Stimulated activated CD4-positive, alpha-beta T cell treated with anti-CD3 and anti-CD28 coated beads, Interleukin-4, amount 100 ng/mL, for 48 hours (primary cell): ENCODE measurements at places on chromosomes 3 and 15.
A peak's percentile ranks its signal among the peaks of the same experiment; 100 is the strongest.

DNA sequence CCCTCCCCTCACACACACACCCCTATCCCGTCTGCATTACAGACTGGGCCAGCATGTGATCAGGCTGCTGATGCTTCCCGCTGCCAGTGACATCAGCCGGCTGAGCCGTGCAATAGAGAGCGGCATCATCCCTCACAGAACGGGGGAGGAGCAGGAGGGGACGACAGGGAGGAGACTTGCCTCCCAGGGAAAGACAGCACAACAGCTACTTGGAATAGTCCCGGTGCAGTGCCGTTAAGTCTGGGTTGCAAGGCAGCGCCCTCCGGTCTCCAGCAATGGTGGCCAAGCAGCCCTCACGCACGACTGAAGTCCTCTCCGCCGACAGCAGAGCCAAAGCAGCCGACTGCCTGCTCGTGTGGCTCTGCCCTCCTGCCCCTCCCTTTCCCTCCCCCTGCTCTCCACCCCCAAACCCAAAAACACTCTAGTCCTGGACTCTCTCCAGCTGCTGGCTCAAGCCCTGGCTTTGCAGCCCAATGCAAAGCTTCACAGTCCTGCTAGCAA, 31.5 kb upstream of the RPS17 start:
- no peak for DNase-seq

DNA sequence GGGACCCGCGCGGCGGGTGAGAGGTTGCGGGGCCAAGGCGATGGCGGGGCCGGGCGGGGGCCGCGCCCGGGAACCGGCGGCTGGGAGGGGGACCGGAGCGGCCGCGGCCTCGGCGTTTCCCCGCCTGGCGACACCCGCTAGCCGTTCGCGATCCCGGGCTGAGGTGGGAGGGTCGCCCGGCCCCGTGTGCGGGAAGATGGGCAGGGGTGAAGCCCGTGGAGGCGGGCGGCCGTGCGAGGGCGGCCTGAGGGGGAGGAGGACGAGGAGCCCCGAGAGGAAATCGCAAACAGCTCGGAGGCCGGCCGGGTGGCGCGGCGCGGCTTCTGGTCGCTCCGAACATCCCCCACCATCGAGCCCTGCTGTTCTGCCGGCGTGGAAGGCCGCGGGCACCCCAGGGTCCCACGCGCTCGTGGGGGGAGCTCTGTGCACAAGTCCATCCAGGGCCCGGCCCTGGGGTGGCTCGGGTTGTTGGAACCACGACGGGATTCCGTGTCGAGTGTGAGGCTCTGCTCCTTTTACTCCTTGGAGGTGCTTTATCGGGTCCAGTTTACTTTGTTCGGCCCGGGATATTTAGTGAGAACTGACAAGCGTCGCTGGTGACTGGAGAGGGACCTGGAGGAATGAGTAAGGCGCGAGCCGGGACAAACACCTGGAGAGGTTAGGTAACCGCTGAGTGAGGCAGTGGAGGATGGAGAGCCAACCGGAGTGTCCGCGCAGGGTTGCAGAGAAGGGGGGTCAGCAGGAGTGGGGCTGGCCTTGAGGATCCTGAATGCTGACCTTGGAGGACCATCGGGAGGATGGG, 728 bp downstream of the CRTC3 start:
- peak; percentile 27 for DNase-seq

- no peak for DNase-seq
These were observed 15.8 kb downstream of the SPCS1 start for GRCh38 chr3:52721730-52722008.

GRCh38 chr15:31305796-31306425, 20.7 kb upstream of the KLF13 start:
- no peak for DNase-seq

GRCh38 chr3:119560160-119560559, 746 bp upstream of the CD80 start:
- DNase-seq: no peak

GRCh38 chr3:54826251-54826691, 101.6 kb downstream of the LRTM1 start:
- DNase-seq: no peak

DNA sequence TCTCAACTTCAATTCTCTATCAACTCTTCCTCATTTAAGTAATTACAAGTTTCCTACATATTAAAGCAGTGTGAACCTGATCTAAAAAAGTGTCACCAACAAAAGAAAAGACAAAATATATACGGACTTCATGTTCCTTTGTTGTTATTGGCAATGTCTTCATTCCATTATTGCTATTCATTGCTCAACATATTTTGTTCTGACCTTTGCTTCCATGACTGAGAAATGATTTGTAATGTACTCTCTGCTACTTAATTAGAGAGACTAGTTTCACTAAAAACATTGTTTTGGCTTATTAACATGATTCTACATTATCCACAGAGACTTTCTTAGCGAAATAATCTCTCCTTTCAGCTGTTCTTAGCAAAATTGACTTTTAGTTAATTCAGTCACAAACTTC, 657.2 kb upstream of the ROBO1 start:
- no peak for DNase-seq

GRCh38 chr15:95254263-95254662, 1022.9 kb downstream of the MCTP2 start:
- DNase-seq: no peak

DNA sequence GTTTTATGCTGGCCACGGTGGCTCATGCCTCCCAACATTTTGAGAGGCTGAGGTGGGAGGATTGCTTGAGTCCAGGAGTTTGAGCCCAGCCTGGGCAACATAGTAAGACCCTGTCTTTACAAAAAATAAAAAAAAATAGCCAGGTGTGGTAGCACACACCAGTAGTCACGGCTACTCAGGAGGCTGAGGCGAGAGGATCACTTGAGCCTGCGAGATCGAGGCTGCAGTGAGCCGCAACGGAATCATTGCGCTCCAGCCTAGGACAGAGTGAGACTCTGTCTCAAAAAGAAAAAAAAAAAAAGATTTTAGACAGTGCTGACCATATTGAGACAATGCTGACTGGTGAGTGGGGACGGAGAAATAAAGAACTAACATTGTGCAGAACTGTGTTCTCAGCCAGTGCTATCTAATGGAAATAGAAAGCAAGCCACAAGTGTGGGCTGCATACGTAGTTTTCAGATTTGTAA, 67.2 kb downstream of the ST6GAL1 start:
- DNase-seq: no peak

GRCh38 chr3:106343811-106344210, 475.0 kb upstream of the CBLB start:
- no peak for DNase-seq

- no peak for DNase-seq
These were observed 408.9 kb upstream of the CBLB start for GRCh38 chr3:106277731-106278130.

- DNase-seq: no peak
These were observed 2.3 kb downstream of the SUCNR1 start for GRCh38 chr3:151875759-151876158.

DNA sequence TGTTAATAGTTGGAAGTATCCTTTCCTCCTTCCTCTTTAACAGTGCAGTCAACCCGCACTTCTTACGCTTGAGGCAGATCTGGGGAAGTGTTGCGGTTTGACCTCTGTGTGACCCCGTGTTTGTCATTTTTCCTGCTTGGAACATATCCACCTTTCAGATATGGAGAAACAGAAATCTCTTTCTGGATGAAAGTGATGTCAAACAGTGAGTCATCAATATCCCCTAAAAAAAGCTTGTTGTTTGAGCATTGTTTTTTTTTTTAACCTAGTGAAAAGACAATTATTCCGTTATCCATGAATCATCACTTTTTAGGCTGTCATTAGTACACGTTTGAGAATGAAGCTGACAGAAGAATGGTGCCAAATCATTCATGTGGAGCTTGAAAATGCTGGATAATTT, 293.7 kb downstream of the ARPP21 start:
- DNase-seq: no peak

- DNase-seq: no peak
These were observed 14.2 kb downstream of the EIF4E3 start for GRCh38 chr3:71710906-71711494.

GRCh38 chr3:194206320-194206719, 70.4 kb downstream of the HES1 start:
- no peak for DNase-seq

- no peak for DNase-seq
These were observed 5.0 kb upstream of the PRRT3 start for GRCh38 chr3:9957214-9957613.

- DNase-seq: no peak
These were observed 50.4 kb downstream of the MESD start for GRCh38 chr15:80939216-80939615.

- no peak for DNase-seq
These were observed 52.5 kb downstream of the KLF15 start for GRCh38 chr3:126304704-126305103.

- DNase-seq: no peak
These were observed 16.5 kb upstream of the CLDN1 start for GRCh38 chr3:190338717-190339116.

- DNase-seq: no peak
These were observed 25.7 kb downstream of the RNU5B-1 start for GRCh38 chr15:65329984-65330735.

DNA sequence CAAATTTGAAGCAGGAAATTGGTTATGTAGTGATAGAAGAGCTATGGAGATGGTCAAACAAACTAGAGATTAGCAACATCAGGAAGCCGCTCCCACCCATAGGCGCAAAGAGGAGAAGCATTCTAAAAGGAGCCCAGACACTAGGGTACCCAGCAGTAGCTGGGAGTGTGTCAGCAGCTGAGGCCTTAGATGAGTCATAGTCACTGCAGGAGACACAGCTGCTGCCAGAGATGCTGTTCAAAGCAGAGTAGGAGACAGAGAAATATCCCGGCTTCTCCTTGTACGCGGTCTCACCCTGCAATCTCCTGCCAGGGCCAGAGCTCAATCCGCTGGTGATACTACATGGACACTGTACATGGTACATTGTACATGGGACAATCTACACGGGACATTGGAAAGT, 61.9 kb downstream of the VGLL3 start:
- no peak for DNase-seq

DNA sequence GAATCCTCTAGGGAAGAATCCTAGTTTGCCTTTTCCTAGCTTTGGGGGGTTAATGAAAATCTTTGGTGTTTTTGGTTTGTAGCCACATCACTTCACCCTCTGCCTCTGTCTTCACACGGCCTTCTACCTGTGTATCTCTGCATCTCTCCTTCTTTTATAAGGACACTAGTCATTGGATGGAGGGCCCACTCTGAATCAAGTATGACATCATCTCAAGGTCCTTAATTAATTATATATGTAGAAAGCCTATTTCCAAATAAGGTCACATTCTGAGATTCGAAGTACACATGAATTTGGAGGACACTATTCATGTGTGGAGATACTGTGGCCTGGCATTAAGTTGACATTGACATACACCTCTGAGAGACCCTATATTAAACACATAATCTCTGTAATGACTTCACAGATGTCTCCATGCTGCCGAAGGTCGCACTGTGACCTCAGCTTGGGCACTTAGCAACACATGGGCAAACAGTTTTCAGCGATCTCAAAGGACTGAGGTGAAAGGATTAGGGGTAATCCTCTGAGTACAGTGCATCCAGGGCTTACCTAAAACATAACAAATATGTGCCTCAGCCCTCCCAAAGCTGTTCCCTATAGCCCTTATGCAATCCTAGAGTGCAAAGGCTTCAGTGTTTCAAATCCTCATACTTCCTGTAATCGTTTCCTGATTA, 446.0 kb downstream of the FGF12 start:
- no peak for DNase-seq

GRCh38 chr3:27943106-27943505, 221.0 kb upstream of the EOMES start:
- no peak for DNase-seq

GRCh38 chr3:150251187-150252062, 156.7 kb upstream of the TSC22D2 start:
- no peak for DNase-seq

GRCh38 chr3:191253089-191253799, 54.2 kb downstream of the OSTN start:
- DNase-seq: no peak

GRCh38 chr3:25461946-25462345, 33.9 kb downstream of the RARB start:
- no peak for DNase-seq

DNA sequence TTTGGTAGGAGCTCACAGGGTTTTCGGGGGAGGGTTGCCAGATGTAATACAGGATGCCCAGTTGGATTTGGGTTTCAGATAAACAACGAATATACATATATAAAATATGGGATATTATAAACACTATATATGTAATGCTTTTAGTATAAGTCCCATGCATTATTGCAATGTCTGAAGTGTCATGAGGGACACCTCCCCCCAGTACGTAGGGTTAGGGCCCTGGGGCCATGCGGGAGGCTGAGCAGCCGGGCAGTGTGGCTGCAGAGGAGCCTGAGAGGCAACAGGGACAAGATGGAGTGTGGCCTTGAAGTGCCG, 148.9 kb downstream of the SMAD6 start:
- no peak for DNase-seq

GRCh38 chr15:62849316-62850106, 193.0 kb upstream of the TPM1 start:
- no peak for DNase-seq

DNA sequence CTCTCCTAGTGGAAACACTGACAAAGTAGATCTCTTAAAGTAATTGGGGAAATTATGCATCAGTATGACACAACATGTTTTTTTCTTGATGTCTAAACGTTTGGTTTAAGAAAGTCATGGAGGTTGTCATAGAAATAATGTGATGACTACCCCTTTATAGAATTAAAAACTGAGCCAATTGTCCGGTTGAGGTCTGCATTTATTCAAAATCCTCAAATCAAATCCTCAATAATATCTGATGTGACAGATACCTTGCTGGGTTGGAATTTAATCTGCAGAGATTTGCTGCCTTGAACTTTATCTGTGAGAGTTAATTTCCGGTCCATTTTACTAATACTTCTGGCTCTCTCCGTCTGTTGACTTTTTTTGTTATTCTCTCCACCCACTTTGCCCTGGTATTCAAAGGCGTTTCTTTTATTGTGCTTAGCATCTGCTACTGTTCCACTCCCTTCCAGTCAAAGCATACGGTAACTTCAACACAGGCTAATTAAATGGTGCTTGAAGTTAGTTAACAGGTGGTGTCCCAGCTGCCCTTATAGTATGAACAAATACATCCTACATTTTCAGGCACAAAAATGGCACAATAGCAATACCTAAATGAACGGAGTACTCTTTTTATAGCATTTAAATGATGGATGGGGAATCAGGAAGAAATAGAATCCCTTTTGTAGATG, 628.3 kb downstream of the ROBO1 start:
- DNase-seq: no peak

DNA sequence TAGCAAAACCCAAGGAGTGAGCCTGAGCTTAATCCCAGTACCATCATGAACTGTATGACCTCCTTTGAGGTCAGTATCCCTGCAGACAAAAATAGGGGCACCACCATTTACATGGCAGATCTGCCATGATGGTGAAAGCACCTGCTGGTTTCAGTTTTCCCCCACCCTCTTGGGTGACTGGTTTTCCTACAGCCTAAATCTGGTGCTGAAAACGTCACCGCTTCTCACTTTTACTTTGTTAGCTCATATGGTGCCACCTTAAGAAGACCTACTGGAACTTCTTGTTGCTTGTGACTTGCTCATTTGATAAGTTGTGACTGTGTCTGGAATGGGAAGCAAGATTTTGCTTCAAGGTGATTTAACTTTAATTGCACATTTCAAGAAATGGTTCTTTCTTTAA, 5.1 kb downstream of the PPP1R2 start:
- DNase-seq: no peak

GRCh38 chr15:97976766-97977503, 16.4 kb downstream of the ARRDC4 start:
- no peak for DNase-seq

GRCh38 chr15:74865316-74865715, 7.8 kb downstream of the SCAMP2 start:
- DNase-seq: no peak
